MCF 10A (cell line): ENCODE measurements at places on chromosomes 12 and 14. TPM values are rescaled to one million over a fixed set of nuclear protein-coding genes. Genes with fewer than 3 reads are reported as not detected.
A peak's percentile ranks its signal among the peaks of the same experiment; 100 is the strongest.

- DNase-seq, result peak; percentile 24
These were observed 170.9 kb downstream of the MSRB3 start for GRCh38 chr12:65449400-65449799.

DNA sequence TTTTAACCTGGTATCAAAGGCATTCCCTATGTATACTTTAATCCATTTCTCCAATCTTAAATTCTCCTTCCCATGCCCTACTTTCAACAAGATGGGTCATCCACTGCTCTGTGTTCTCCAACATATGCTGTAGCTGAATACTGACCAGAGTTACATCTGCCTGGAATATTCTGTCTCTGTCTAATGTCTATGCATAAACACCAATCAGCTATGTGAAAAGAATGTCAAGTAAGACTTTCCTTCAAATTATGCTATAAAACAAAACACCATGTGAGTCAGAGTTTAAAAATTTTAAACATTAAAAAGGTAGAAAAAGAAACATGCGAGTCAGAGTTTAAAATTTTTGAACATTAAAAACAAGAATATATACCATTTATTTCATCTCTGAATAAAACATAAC, 19.3 kb downstream of the NT5DC3 start:
- DNase-seq, result no peak

GRCh38 chr12:8779281-8779680, 43.1 kb upstream of the A2ML1 start:
- DNase-seq, result no peak

- no peak for DNase-seq
These were observed 81.1 kb downstream of the ITPK1 start for GRCh38 chr14:93034671-93034994.

GRCh38 chr14:54650331-54650958, 83.5 kb downstream of the SAMD4A start:
- no peak for DNase-seq

DNA sequence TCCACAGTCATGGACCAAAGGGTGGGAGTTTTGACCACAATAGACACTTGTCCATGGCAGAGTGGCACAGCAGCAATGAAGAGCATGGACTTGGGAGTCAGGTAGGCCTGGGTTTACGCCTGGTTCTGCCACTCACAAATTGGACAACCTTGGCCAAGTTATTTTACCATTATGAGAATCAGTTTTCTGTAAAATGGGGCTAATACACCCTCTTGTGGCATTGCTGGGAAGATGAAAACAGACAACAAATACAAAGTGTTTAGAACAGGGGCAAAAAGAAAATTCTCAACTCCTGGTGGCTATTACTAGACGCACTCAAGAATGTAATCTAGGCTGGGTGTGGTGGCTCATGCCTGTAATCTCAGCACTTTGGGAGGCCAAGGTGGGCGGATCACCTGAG, 2.6 kb downstream of the C12orf43 start:
- DNase-seq, result no peak

Gene SLCO1B1
- total RNA-seq, result not detected in 2 replicates

Gene BMAL2
- 18.0 and 20.0 TPM in 2 replicates for total RNA-seq

Gene PIWIL1
- not detected in 2 replicates for total RNA-seq
